ENCODE measurements at places on chromosomes 5 and 9. TPM values are rescaled to one million over a fixed set of nuclear protein-coding genes. Genes with fewer than 3 reads are reported as not detected.

Gene PCDHA5
- not detected for total RNA-seq

Gene ELOVL7
- total RNA-seq = 0.26 TPM

Gene HSPB3
- total RNA-seq = not detected

Gene KCNT1
- total RNA-seq = not detected

Gene BHMT2
- not detected for total RNA-seq

Gene LMX1B
- total RNA-seq = not detected

Gene DMRT3
- total RNA-seq = not detected

Measured in activated CD8-positive, alpha-beta T cell treated with anti-CD3 and anti-CD28 coated beads, Interleukin-2, amount 10 ng/mL, durations not matched to agents 7 days and 5 days (primary cell).